ENCODE measurements at places on chromosomes 1 and 21. TPM values are rescaled to one million over a fixed set of nuclear protein-coding genes. Genes with fewer than 3 reads are reported as not detected.

The YOD1 gene
- 10.1 TPM for polyA plus RNA-seq

- H3K27ac ChIP-seq, result no peak overlapping the region
- H3K36me3 ChIP-seq, result no peaks in the 10 kb centered on the region
- DNase-seq, result no peak
- peaks cover 11% of the 10 kb centered on the region for H3K4me1 ChIP-seq
Measured at GRCh38 chr1:15346346-15347030, 63.2 kb upstream of the EFHD2 start.

The SPRR1B gene
- polyA plus RNA-seq, result not detected

The C4BPA gene
- 0.04 TPM for polyA plus RNA-seq

The TEX38 gene
- 0.09 TPM for polyA plus RNA-seq

DNA sequence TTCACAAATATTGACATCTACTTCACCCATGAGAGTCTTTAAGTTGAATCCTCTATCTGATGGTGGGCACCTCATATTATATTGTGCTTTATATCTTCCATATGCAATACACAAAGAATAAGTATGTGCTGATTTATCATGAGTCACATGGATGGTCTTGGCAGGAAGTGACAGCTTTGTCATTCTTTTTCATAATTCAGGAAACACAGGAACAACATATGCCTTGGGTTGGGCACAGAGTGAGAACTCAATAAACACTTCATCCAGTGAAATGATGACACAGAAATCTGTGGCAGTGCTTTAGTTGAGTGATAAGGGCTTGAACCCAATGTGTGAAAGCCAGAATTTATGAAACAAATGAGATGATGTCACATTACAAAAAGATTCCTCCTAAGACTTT, 41.2 kb downstream of the GADD45A start:
- no peaks in the 10 kb centered on the region for H3K36me3 ChIP-seq
- H3K27ac ChIP-seq, result no peak overlapping the region
- DNase-seq, result no peak
- no peaks in the 10 kb centered on the region for H3K27me3 ChIP-seq
- H3K4me3 ChIP-seq, result no peak overlapping the region

- no peak for DNase-seq
- H3K4me3 ChIP-seq, result peak overlapping the region; percentile 92
- H3K27me3 ChIP-seq, result no peaks in the 10 kb centered on the region
Measured at GRCh38 chr1:161390559-161390858, 22.8 kb upstream of the CFAP126 start.

DNA sequence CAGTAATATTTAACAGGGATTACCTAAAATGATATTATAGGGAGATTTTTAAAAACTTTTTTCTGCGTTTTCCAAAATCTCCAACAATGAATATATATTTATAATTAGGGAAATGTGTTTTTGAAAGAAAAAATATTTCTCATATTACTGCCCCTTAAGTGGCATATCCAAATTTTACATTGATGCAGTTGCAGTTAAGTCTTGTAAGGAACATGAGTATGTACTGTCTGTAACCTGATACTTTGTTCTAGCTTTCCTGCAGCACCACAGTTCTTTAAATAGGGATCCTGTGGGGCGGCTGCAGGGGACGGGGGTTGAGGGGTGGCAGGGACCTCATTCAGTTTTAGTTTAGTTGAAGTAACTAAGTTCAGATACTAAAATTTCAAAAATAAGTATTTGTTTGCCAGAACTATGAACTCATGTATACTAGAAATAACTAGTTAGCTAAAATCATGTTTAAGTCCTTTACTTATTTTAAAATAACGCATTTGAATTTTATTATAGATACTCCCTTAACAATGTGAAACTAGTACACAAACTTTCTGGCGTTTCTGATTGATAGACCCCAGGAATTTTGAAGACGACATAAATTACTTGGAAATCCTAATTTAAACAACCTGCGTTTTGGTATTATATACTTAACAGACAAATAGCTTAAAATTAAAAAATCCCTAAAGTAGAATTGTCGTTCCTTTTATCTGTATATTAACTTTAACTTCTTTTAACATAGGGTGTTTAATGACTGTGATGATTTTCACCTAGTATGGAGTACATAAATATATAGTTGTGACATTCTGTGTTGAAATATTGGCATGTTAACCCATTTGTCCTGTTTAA, 639 bp upstream of the DNAJB4 start:
- peak overlapping the region; percentile 95 for H3K27ac ChIP-seq
- no peaks in the 10 kb centered on the region for H3K4me1 ChIP-seq
- DNase-seq, result peak; percentile 77
- no peaks in the 10 kb centered on the region for H3K27me3 ChIP-seq
- peak overlapping the region; percentile 63 for H3K4me3 ChIP-seq
- H3K36me3 ChIP-seq, result no peaks in the 10 kb centered on the region

DNA sequence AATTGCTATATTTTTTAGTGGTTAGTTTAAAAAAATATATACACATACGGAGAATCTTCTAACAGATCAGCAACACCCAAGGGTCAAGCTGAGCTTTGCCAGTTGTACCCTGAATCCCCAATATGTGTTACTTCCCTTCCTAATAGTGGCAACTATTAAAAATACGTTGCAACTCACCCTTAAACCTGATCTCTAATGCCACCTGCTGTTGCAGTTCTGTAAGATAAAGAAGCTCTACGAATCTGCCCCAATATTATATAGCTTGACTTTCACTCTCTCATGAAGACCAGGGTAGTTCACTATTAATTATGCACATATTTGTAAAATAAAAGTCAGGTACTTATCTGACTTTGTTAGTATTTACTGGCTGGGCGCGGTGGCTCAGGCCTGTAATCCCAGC, 58.4 kb downstream of the ASH1L start:
- peaks cover 3% of the 10 kb centered on the region for H3K36me3 ChIP-seq
- no peaks in the 10 kb centered on the region for H3K27me3 ChIP-seq
- no peak overlapping the region for H3K27ac ChIP-seq
- no peak for DNase-seq
- H3K4me1 ChIP-seq, result peaks cover 7% of the 10 kb centered on the region
- no peak overlapping the region for H3K4me3 ChIP-seq

GRCh38 chr1:183652107-183652506, 1.0 kb downstream of the APOBEC4 start:
- no peaks in the 10 kb centered on the region for H3K36me3 ChIP-seq
- H3K27ac ChIP-seq, result peak overlapping the region; percentile 74
- no peaks in the 10 kb centered on the region for H3K27me3 ChIP-seq
- H3K4me1 ChIP-seq, result peaks cover 30% of the 10 kb centered on the region
- DNase-seq, result no peak
- H3K4me3 ChIP-seq, result no peak overlapping the region

The TFAP2E gene
- polyA plus RNA-seq, result 1.9 TPM

GRCh38 chr1:74791491-74791890, 58.5 kb downstream of the TYW3 start:
- no peak overlapping the region for H3K4me3 ChIP-seq
- H3K27me3 ChIP-seq, result no peaks in the 10 kb centered on the region
- no peaks in the 10 kb centered on the region for H3K36me3 ChIP-seq
- H3K27ac ChIP-seq, result no peak overlapping the region
- DNase-seq, result no peak

The SPRR2G gene
- not detected for polyA plus RNA-seq

- peaks cover 41% of the 10 kb centered on the region for H3K36me3 ChIP-seq
- peaks cover 17% of the 10 kb centered on the region for H3K4me1 ChIP-seq
- peak overlapping the region; percentile 51 for H3K27ac ChIP-seq
- DNase-seq, result no peak
- no peak overlapping the region for H3K4me3 ChIP-seq
Measured at GRCh38 chr1:21278860-21279845, 11.1 kb downstream of the ECE1 start.

Measured in large intestine (tissue), 12 donors.